GM12891 (cell line): ENCODE measurements at places on chromosomes 3 and 15.

DNA sequence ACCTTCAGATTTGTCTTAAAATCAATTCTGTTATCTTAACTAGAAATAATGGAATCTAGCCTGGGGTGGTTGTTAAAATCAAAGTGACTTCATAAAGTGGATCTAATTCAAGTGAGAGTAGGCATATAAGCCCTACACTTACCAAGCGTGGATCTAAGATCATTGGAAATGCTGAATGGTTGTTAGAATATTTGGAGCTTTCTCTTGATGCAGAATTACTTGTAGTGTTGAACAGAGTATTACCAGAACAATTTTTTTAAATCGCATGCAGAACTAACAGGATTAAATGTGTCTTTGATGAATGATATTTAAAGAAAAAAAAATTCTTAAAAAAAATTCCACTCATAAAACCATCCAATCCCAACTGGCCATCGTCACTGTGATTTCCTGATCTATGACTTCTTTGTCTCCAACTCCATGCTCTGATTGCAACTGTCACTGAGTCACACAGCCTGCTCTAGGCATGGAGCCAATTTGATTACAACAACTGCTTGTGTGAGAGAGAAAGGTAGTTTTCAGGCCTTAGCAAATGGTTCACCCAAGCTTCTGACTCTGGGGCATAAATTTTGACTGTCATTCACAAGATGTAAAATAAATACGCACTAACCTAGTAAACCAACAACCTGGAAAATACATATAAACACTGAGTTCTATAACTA lies 25.9 kb upstream of the SPRED1 start:
- no peak for DNase-seq

DNA sequence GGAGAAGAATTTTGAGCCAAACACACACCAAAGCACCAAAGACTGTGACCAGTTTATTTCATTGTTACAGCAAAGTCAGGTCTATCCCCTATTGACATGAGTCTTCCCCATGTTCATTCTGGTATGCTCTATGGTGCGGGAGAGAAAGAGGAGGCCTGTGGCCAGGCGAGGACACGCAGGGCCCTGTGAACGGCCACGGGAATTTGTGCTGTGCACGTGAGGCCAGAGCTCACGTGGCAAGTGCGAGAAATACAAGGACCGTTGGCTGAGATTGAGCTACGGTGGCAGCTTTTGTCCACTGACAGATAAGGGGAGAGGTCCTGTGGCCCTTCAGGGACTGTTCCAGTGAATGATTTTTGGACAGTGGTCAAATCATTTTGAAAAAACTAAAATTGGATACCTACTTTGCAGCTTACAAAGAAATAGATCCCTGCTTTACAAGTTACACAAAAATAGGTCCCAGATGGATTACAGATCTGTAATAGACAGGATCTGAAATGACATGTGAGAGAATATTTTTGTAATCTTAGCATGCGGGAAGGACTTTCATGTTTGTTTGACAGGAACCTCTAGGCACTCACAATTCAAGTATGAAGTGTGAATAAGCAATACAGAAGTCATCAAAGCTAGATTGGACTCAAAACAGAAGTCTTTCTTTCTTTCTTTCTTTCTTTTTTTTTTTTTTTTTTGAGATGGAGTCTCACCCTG lies 9.2 kb downstream of the ZSCAN2 start:
- no peak for DNase-seq

DNA sequence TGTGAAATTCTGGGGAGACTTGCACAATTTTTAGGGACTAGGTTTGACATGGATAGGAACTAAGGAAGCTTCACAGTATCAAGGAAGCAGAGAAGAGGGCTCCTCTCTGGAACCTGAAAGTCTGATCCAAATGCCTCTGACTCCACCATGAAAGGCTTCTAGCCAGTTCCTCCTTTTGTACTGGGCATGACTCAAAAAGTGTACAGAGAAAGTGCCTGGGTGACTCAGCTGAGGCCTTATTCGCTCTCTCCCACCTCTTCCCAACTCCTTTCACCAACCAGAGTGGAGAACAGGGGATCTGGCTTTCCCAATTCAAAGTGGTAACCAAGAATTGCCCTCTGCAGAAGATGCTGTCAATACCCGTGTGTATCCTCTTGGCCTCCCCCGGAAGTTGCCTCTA lies 342.9 kb upstream of the PROK2 start:
- DNase-seq: no peak

DNA sequence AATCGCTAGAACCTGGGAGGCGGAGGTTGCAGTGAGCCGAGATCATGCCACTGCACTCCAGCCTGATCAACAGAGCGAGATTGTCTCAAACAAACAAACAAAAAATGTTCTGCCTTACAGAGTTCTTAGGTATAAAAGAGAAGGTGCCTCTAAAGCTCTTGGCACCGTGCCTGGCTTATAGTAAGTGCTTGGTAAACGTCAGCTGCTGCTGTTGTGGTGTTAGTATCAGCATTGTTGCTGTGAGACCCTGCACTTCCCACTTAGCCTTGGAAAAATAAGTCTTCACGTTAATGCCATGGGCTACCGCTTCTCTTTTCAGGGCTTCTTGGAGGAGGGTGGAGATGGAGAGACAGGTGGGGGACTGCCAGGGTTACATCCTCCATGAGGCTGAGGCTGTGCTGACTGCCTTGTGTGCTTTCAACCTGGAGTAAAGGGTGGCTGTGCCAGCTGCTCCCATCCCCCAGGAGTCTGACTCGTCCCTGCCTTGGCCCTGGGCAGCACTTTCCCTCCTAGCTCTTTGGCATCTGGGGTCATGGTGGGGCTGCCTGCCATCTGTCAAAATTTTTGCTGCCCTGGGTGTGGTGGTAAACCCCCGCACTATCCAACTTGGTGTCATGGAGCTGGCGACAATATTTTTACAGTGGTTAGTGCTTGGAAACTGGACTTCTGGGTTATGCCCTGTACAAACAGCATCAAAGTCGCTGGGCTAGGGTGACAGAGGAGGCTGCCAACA lies 17.8 kb downstream of the FLNB start:
- DNase-seq: no peak

- no peak for DNase-seq
Measured at GRCh38 chr3:15822281-15822680, 24.5 kb upstream of the ANKRD28 start.

DNA sequence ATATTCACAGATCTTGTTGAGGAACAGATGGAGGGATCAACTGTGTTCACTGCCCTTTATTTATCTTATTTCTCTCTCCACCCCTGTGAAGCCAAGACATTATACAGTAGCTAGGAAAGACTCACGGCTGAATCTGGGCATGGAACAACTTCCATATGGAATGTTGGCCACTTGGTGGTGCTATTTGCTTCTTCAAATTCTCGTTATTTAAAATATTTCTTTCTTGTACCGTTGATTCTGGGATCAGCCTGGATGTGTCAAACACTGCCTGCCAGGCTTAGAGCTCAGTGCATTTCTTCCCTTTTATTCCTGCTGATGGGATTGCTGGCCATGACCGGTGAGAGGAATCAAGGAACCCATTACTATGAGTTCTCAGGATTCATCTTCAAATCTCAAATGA lies 17.5 kb upstream of the GASK1A start:
- no peak for DNase-seq

DNA sequence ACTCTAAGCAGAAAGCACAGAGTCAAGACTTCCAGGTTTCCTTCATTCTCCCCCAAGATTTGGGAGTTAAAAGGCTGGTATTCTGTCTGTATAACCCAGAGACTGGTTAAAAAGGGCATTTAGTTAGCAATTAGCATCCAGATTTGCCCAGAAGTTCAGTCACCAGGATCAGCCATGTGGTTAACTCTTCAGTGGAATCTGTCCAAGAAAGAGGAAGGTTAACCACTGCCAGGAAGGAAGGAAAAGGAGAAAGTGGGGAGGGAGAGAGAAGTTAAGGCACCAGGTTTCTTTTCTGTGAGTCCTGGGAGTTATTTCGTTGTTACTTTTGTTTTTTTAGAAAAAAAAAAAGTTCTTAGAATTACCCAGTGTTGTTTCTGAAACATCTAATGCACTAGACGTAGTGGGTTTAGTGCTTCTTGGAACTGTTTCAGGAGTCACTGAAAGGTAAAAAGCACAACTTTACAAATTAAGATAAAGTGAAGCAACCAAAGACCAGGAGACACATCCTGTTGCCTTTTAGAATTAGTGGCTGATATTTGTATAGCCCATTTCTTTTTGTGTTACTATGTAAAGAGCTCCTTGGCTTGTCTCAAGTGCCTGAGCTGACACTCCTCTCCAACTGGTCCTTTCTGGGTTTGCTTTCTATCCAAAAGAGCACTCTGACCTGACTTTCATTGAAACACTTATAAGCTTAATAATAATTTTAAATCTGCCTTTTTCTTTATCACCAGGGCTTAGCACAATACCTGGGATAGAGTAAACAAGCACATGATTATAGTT lies 128.6 kb downstream of the ABI3BP start:
- DNase-seq: no peak
